ENCODE measurements at places on chromosomes 1 and 21.

DNA sequence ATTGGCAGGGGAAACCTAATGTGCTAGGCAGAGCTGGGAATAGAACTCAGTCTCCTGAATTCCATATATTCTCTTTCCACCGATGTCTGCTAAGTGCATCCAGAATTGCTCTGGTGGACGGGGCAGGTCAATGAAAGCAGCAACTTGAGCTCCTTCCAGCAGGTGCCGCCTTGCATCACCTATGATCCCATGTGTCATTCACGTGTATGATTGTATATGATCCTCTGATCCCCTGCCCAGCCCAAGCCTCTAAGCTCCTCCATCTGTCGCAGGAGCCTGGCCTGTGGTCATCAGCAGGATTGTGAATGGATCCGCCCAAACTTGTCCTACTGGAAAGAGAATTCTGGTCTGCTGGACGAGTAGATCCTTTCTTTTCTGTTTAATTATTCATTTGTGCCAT, 13.1 kb downstream of the ACTA1 start:
- no peak for DNase-seq

DNA sequence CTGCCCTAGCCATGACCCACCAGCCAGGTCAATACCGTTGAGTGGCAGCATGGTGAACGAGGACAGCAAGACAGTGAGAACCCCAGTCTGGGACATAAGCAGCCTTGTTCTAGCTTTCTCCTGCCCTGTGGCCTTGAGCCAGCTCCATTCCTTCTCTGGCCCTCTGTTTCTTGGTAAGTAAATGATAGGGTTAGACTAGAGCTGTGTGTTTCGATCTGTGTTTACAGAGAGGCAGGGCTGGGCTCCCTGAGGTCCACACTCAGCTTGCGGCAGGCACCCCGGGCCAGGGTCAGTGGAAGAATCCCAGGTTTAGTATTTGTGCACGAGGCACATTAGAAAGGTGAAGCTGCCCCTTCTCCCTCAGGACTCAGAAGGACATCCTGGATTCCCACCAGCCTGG, 27.3 kb downstream of the FOXO6 start:
- no peak for DNase-seq

DNA sequence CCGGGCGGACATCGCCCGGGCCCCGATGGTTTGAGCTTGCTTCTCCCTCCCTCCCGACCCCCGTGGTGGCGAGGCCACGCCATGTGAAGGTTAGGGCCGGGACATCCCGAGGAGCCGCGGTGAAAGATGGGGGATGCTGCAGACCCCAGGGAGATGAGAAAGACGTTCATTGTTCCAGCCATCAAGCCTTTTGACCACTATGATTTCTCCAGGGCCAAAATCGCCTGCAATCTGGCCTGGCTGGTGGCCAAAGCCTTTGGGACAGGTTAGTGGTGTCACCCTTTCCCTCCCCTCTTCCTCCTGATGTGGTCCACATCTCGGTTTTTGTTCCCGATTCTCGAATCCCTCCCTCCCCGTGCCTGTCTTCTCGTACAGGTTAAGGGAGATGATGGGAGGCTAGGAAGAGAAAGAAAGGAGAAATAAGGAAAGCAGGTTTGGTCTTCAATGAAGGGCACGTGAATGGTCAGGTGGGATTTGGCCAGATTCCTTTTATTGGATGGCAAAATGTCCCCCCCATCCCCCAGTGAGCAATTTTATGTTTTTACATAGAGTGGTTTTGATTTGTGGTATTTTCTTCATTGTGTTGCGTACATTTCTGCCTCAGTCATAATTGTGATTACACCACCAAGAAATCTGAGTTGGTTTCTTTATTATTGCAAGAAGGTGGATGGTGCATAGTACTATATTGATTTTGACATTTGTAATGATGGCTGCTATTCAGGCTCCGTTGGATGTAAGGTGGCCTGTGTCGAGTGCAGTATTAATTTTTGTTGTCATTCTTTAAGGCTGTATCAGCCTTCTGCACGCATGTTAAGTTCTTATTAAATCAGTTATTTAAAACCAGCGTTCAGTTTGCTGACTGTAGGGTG, 1.2 kb downstream of the CAMSAP2 start:
- no peak for DNase-seq

GRCh38 chr1:108610073-108610472, 50.2 kb downstream of the EEIG2 start:
- no peak for DNase-seq

GRCh38 chr1:111085676-111086075, 54.2 kb downstream of the DRAM2 start:
- no peak for DNase-seq

DNA sequence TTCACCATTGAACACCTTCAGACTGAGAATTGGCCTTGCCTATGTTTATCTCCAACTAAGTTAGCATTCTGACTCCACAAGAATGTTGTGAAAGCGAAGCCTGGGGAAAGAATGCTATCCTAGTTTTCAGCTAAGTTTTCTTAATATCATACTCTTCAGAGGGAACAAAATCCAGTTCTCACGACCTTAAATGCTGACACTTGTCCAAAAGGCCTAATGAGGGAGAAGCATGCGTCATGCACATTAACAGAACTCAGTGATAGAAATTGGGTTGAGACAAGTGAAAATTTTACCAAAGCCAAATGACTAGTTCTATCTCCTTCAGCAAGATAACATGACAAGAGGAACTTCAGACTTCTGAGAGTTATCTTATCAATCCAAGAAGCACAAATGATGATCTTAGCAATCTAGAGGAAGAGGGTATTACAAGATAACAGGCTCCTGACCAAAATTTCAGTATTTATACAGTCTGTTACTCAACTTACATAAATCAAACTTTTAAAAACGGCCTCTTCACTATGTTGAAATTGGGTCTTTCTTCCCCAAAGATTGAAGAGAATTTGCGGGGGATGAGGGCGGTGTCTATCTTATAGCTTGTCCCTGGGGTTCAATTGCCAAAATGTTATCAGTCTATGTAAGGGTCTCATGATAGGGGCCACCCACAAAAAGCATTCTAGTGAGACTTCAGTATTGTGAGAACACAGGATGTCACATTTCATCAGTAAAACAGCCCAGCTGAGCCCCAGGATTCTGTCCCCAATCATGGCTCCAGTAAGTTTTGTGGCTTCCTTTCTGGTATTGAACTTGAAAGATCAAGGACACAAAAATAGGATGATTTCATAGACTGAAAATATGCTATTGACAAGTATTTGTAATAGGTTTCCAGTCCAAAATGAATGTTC, 26.5 kb upstream of the SLC45A3 start:
- no peak for DNase-seq

- DNase-seq, result no peak
Observed at GRCh38 chr1:100309863-100310262, 42.4 kb upstream of the CDC14A start.

- no peak for DNase-seq
Observed at GRCh38 chr1:231869364-231869763, 242.8 kb downstream of the DISC1 start.

- no peak for DNase-seq
Observed at GRCh38 chr1:12112711-12113161, 49.6 kb downstream of the TNFRSF8 start.

DNA sequence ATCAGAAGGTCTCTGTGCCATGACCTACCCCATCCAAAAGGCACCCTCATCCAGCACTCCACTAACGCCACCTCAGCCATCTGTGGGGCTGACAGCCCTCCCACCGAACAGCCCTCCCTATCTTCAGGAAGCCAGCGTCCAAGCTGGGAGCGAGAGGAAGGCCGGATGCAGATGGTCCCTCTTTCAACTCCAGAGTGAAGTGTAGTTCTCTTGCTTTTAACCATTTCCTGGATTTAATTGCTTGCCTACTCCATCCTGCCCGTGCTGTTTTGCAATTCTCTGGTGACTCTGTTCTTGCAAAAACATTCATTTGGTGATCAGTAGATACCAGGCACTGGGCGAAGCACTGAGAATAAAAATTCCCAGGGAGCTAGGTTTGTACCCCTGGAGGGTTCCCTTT, 8.2 kb upstream of the DYRK1A start:
- no peak for DNase-seq

GRCh38 chr1:44616991-44617702, 57.1 kb downstream of the TMEM53 start:
- no peak for DNase-seq

DNA sequence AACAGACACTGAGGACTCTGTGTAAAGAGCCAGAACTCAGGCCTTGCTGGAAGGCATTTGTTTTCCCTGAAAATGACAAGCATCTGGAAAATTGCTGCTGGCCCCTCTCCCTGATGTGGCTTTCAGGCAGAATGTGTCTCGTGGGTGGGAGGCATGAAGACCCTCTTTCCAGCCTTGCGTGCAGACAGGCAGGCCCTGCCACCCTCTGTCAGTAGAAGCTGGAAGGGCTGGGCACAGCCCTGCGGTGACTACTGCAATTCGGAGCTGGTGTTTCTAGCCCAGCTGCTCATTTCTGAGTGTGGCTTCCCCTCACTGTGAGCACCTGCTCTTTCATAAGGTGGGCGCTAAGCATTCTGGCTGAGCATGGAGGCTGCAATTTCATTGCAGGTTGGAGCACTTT, 349.9 kb downstream of the PTPRU start:
- DNase-seq, result no peak

DNA sequence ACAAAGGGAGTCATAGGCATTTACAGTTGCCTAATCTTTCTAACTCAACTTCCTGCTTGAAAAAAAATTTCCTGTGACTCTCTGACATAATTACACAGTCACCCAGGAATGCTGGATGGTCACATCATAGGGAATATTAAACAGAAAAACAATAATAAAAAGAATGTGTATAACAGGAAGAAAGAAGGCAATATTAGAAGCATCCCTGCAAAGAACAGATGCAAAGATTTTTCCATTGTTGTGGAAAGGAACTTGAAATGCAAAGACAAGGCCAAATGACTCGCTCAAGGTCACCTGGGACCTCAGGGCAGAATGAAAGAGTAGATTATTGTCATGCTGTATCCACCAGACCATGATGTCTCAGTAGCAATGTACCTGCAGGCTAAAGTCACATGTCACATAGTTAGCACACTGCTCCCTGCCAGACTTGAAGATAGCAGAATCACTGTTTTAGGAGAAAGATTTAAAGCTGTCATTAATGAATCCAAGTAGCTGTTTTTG, 184.3 kb downstream of the CYYR1 start:
- no peak for DNase-seq

Data from activated T-helper 1 cell treated with anti-CD3 and anti-CD28 coated beads, Interleukin-2, amount 50 U/mL, for 16 hours (primary cell).